ENCODE measurements at places on chromosomes 11 and 22. TPM values are rescaled to one million over a fixed set of nuclear protein-coding genes. Genes with fewer than 3 reads are reported as not detected.

DNA sequence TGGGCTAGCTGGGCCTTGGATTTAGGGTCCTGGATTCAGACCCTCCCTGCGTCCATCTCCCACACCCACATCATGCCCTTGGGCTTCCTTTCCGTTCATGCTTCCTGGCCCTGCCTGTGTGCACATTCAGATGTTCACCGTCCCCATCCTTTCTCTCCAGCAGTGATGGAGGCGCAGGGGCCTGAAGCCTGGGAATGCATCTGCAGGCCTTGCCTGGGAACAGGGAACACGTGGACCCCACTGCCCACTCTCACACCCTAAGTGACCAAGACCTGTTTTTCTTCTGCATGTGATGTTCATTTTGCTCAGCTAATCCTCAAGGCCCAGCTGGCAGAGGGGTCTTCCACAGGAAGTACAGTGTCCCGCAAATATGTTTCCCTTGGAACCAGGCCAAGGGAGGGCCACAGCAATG is 91.6 kb upstream of the PARVA start:
- H3K27me3 ChIP-seq: no peaks in the 10 kb centered on the region
- H3K27ac ChIP-seq: peak overlapping the region; percentile 99
- H3K4me3 ChIP-seq: no peak overlapping the region
- H3K36me3 ChIP-seq: no peaks in the 10 kb centered on the region
- peaks cover 81% of the 10 kb centered on the region for H3K4me1 ChIP-seq
- peak; percentile 67 for DNase-seq

DNA sequence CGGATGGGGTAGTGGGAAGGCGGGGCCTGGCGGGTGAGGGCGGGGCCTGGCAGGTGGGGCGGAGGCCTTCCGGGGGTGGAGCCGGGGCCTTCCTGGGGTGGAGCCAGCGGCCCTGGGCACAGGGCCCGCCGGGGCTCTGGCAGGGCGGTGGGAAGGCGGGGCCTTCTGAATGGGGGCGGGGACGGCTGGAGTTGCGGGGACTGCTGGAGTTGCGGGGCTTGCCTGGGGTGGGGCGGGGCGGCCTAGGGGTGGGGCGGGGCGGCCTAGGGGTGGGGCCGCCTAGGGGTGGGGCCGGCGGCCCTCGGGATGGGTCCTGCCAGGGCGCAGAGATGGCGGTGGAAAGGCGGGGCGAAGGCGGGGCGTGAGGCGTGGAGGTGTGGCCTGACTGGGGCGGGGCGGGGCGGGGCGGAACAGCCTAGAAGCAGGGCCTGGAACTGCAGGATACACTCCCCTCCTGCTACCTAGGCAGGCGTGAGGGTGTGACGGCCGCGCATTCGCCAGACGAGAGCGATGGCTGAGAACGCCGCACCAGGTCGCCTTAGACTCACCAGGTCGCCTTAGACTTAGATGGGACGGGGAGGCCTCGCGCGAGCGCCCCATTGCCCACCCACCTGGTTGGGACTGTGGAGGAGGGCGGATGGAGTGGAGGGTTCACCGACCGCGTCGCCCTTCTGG is 19.3 kb downstream of the RRP7A start:
- DNase-seq: peak; percentile 40
- H3K27ac ChIP-seq: no peak overlapping the region
- no peaks in the 10 kb centered on the region for H3K27me3 ChIP-seq
- H3K4me1 ChIP-seq: no peaks in the 10 kb centered on the region

DNA sequence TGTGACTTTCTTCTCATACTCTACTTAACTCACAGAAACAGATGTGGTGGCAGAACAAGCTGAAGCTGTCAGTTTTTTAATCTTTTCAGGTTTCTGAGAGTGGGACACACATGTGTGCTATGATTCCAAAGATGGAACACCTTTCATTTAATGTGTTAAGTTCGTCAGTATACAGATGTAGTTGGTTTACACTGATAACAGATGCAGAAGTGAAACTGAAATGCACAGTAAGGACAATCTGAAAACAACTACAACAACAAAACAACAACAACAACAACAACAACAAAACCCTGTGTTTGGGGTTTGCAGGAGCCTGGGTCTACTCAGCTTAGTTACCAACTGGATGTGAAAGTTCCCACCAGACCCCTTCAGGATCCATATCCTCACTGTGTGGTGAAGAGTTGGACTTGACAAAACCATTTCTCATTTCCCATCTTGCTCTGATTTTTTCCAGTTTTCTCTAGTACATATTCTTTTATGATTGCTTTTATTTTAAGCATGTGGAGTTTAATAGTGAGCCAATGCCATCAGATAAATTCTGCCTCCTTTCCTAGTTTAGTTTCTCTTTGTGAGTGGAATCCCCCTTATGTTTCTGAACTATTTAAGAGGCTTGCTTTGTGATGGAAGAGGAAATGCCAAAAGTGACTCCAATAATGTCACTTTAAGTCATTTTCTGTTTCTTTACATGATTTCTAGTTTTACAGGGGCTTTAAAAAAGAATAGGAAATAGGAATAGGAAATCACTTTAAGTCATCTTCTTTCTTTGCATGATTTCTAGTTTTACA is 47.8 kb downstream of the ARHGAP42 start:
- no peaks in the 10 kb centered on the region for H3K36me3 ChIP-seq
- DNase-seq: no peak
- H3K4me1 ChIP-seq: peaks cover 12% of the 10 kb centered on the region

Gene TRIM48
- not detected for total RNA-seq

DNA sequence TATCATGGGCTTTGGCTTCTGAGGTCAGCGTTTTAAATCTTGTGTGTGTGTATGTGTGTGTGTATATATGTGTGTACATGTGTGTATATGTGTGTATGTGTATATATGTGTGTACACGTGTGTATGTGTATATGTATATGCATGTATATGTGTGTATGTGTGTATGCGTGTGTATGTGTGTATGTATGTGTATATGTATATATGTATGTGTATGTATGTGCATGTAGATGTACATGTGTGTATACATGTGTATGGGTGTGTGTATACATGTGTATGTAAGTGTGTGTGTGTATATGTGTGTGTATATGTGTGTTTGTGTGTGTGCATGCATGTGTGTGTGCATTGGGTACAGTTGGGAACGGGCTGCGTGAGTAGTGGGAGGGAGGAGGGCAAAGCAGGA is 123.0 kb downstream of the ST3GAL4 start:
- H3K4me3 ChIP-seq: no peak overlapping the region
- peaks cover 3% of the 10 kb centered on the region for H3K27me3 ChIP-seq
- H3K36me3 ChIP-seq: no peaks in the 10 kb centered on the region
- H3K27ac ChIP-seq: no peak overlapping the region
- DNase-seq: no peak

- no peak overlapping the region for H3K27ac ChIP-seq
- H3K4me3 ChIP-seq: peak overlapping the region; percentile 33
- DNase-seq: no peak
- H3K4me1 ChIP-seq: peaks cover 2% of the 10 kb centered on the region
- H3K36me3 ChIP-seq: no peaks in the 10 kb centered on the region
These were observed 2.3 kb downstream of the SHANK3 start for GRCh38 chr22:50674606-50675552.

DNA sequence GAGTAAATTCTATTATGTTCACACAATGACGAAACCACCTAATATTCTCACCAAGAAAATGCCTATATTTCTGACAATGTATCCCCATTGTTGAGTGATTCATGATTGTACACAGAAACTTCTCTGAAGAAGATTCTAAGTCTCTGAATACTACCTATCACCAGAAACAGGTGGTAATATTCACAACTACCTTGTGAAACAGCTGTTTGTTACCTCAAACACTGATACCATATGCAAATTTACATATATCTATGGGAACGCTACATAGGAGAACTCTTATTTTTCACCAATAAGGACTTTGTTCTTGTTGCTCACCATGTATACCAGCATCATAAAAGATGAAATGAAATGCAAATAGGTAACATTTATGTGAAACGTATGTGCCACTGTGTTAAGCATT is 59.3 kb downstream of the PDGFD start:
- H3K36me3 ChIP-seq: no peaks in the 10 kb centered on the region
- no peak overlapping the region for H3K27ac ChIP-seq
- no peak overlapping the region for H3K4me3 ChIP-seq
- no peaks in the 10 kb centered on the region for H3K4me1 ChIP-seq

DNA sequence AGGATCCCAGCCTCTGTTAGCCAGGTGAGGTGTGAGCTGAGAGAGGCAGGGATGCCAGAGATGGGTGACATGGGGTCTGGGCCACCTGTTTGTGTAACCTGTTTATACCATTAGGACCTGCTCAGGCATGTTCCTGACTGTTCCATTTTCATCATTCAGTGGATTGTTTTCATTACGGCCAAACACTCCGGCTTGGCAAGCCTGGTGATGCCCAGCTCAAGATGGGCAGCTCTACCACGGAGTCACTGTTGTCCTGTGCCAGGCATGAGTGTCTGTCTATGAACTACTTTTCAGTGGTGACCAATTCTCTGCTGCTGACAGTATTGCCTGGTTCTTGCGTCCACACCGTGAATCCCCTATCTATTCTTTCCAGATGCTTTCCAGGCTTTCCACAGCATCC is 71.5 kb upstream of the SLC22A12 start:
- no peak overlapping the region for H3K27ac ChIP-seq
- no peak for DNase-seq
- H3K4me3 ChIP-seq: no peak overlapping the region

Gene XBP1
- 142 TPM for total RNA-seq

Gene LUZP2
- total RNA-seq: 1.8 TPM

GRCh38 chr22:48320048-48320682 is 1507.5 kb downstream of the BRD1 start:
- H3K36me3 ChIP-seq: no peaks in the 10 kb centered on the region
- DNase-seq: no peak
- no peaks in the 10 kb centered on the region for H3K27me3 ChIP-seq

DNA sequence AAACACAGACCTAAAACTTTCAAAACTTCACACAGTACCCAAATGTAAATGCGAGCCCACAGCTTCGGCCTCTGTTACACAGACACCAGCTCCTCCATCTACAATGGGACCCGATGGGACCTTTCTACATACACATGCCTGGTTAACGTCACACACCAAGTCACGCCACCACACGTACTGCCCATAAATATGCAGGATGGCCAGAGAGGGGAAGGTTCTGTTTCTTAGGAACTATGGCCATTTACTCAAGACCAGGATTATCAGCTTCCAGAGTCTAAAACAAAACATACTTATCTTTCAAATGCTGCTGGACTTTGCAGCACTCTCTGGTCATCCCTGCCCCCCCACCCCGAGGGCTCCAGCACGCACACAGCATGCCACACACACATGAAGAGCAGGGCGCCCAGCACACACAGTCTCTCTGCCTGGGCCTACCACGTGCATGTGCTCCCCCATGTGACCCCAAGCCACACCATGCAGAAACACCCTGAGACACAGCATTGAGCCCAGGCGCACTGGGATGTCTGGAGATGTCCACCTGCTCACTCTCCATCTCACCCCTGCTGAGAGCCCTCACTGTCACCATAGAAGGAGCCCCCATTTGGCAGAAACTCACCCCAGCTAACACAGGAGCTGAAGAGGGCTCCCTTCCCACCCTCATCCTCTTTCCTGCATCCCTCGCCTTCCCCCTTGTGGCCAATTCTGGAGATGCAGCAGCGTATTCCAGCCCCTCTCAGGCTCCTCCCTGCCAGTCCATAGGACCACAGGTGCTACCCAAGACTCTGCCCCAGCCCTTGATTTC is 61.8 kb downstream of the SLC22A12 start:
- no peaks in the 10 kb centered on the region for H3K4me1 ChIP-seq
- no peak overlapping the region for H3K4me3 ChIP-seq
- H3K36me3 ChIP-seq: no peaks in the 10 kb centered on the region
- peaks cover 3% of the 10 kb centered on the region for H3K27me3 ChIP-seq
- no peak overlapping the region for H3K27ac ChIP-seq

- DNase-seq: no peak
- H3K27me3 ChIP-seq: no peaks in the 10 kb centered on the region
- H3K4me3 ChIP-seq: no peak overlapping the region
These were observed 42.8 kb downstream of the NTM start for GRCh38 chr11:131413217-131413616.

GRCh38 chr11:113240389-113240788 is 74.0 kb upstream of the TTC12 start:
- H3K27me3 ChIP-seq: peaks cover 2% of the 10 kb centered on the region
- no peak overlapping the region for H3K27ac ChIP-seq
- H3K4me3 ChIP-seq: no peak overlapping the region
- H3K4me1 ChIP-seq: peaks cover 14% of the 10 kb centered on the region
- no peaks in the 10 kb centered on the region for H3K36me3 ChIP-seq

DNA sequence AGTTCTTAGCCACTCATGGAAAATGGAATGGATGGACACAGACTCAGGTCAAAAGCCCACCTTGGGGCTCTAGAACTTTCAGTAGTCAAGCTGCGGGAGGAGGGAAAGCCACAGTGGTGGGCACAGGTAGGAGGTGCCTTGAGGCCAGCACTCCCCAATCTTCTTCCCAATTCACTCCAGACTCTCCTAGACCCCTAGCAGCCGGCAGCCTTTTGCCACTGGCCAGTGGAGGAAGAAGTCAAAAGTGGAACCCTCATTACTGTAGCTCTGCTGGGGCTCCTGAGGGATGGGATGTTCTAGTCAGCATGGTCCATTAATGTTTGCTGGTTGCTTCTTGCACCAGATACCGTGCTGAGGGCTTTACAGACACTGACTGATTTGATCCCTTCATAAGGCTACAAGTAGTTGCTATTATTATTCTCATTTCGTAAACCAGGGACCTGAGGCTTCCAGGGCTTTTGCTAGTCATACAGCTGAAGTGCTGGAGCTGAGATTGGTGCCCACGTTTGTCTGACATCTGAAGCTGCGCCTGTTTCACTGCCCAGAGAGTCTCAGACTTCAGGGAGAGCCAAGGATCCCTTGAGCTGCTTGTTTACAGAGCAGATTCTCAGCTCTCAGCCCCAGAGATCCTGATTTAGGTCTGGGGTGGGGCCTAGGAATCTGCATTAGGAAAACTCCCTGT is 1.1 kb downstream of the UCP3 start:
- H3K36me3 ChIP-seq: no peaks in the 10 kb centered on the region
- H3K27ac ChIP-seq: no peak overlapping the region
- no peaks in the 10 kb centered on the region for H3K4me1 ChIP-seq
- no peaks in the 10 kb centered on the region for H3K27me3 ChIP-seq

GRCh38 chr11:118398791-118399559 is 2.4 kb upstream of the ATP5MG start:
- H3K36me3 ChIP-seq: peaks cover 22% of the 10 kb centered on the region
- H3K27ac ChIP-seq: no peak overlapping the region
- H3K4me1 ChIP-seq: peaks cover 4% of the 10 kb centered on the region
- H3K27me3 ChIP-seq: no peaks in the 10 kb centered on the region

GRCh38 chr11:120682866-120683265 is 171.3 kb downstream of the GRIK4 start:
- peak; percentile 68 for DNase-seq
- peaks cover 18% of the 10 kb centered on the region for H3K27me3 ChIP-seq
- H3K36me3 ChIP-seq: no peaks in the 10 kb centered on the region
- no peak overlapping the region for H3K4me3 ChIP-seq
